ENCODE measurements at places on chromosomes 1 and 21. TPM values are rescaled to one million over a fixed set of nuclear protein-coding genes. Genes with fewer than 3 reads are reported as not detected.

Gene ICOSLG
- 0.05 TPM for polyA plus RNA-seq

Gene SMIM1
- polyA plus RNA-seq: not detected

Gene MROH9
- not detected for polyA plus RNA-seq

Gene DCDC2B
- polyA plus RNA-seq: not detected

Gene INSRR
- polyA plus RNA-seq: not detected

Gene SRGAP2B
- 24.8 TPM for polyA plus RNA-seq

Gene A3GALT2
- polyA plus RNA-seq: not detected

Gene ZSCAN20
- 3.1 TPM for polyA plus RNA-seq

Gene UTP25
- polyA plus RNA-seq: 13.8 TPM

Gene OR2T35
- not detected for polyA plus RNA-seq

Gene KCTD3
- 65.5 TPM for polyA plus RNA-seq

Gene WNT3A
- not detected for polyA plus RNA-seq

Gene NTRK1
- polyA plus RNA-seq: not detected

Gene DNAJC28
- polyA plus RNA-seq: 2.1 TPM

Gene RGS18
- polyA plus RNA-seq: 0.02 TPM

Gene EXO1
- polyA plus RNA-seq: 14.6 TPM

Gene FCMR
- 4.3 TPM for polyA plus RNA-seq

Gene SLC19A2
- polyA plus RNA-seq: 5.2 TPM

All from fibroblast of lung (primary cell).